ENCODE measurements at places on chromosomes 3 and 15.

GRCh38 chr3:126017362-126017761, 48.4 kb downstream of the ROPN1B start:
- no peak for DNase-seq

DNA sequence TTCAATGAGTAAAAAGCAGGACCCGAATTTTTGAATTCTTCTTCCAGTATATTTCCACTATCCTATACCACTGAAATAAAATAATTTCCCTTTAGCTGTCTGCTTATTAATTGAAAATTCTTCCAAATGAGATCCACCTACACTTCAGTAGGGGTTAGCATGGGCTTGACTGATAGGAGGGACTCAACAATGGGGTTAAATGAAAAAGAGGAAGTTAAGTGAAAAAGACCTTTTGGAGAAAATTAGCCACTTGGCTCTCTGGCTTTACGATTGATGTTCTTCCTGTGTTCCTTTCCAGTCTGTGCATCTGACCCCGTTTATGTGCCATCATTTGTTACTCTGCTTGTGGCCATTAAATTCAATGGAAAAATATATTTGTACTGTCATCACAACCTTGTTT, 54.0 kb upstream of the GCNT3 start:
- no peak for DNase-seq

GRCh38 chr15:74176262-74177214, 3.0 kb downstream of the ISLR start:
- DNase-seq = no peak

DNA sequence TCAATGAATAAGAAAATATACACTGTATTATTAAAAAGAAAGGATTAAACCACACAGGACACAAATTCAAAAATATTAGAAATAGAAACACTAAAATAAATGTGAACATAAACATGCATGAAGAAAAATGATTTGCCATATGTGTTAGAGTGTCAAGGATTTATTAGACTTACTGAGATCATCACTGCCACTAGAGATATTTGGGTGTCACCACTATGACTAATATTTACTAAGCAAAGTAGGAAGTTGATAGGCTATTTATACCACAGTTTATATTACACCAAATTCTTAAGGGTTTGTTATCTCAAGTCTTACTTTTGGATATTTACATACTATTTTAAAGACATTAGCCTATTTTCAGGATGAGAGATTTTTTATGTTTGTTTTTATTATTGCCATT, 575.0 kb upstream of the SGO1 start:
- DNase-seq = no peak

DNA sequence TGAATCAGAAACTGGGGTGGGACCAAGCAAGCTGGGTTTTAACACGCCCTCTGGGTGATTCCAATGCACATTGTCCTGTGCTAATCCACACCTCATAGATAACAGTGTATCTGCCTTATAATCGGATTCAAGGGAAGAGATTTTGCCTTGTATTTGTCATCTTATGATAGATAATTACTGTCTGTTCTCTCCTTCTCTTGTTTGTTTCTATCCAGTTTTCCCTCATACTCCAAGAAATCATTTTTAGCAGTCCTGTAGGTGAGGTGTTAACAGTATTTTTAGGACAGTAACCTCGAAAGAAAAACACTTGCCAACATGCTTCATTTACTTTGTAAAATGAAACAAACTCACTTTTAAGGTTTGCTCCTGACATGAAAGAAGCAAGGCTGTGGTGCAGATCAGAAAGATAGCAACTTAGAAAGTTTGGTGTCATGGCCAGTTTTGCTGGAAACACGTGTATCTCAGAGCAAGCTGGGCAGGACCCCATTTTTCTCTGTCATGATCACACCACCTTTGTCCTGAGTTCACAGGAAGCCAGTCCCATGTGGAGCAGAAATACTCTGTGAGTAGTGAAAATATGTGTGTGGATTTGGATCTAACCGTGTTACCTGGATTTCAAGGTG, 72.6 kb downstream of the TRAK1 start:
- DNase-seq = no peak

DNA sequence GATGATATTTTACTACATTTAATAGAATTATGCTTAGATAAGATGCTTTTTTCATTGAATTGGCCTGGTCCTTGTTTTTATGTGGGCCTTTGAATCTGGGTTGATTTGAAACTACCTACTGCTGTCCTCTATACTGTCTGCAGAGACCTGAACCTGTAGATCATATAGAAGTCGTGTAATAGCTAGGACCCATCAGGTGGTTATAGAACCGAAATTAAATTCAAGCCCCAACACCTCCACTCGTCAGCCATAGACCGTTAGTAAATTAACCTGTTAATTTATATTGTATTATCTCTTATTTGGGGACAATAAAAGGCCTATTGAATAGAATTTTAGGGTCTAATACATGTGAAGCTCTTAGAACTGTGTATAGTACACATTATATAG, 108.4 kb downstream of the MBNL1 start:
- DNase-seq = no peak

GRCh38 chr15:78098131-78098755, 5.9 kb downstream of the SH2D7 start:
- no peak for DNase-seq

- no peak for DNase-seq
Measured at GRCh38 chr15:42279234-42279723, 6.0 kb upstream of the TMEM87A start.

GRCh38 chr3:12612514-12613226, 51.2 kb downstream of the RAF1 start:
- DNase-seq = no peak

DNA sequence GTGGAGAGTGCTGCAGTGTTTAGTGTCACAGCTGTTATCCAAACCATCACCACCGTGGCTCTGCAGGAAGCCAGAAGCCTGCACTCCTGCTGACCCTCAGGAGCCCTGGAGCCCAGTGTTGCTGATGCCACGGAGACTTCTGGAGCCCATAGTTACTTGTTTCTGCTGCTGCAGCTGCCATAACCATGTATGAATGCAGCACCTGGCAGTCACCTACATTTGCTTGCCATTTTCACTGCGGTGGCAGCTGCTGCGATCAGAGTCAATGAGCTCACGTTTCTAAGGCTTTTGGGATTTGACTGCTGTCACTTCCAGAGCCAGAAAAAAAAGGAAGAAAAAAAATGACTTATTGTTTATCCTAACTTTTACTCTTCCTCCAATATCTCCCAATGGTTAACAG, 299.2 kb upstream of the THRB start:
- DNase-seq = no peak

DNA sequence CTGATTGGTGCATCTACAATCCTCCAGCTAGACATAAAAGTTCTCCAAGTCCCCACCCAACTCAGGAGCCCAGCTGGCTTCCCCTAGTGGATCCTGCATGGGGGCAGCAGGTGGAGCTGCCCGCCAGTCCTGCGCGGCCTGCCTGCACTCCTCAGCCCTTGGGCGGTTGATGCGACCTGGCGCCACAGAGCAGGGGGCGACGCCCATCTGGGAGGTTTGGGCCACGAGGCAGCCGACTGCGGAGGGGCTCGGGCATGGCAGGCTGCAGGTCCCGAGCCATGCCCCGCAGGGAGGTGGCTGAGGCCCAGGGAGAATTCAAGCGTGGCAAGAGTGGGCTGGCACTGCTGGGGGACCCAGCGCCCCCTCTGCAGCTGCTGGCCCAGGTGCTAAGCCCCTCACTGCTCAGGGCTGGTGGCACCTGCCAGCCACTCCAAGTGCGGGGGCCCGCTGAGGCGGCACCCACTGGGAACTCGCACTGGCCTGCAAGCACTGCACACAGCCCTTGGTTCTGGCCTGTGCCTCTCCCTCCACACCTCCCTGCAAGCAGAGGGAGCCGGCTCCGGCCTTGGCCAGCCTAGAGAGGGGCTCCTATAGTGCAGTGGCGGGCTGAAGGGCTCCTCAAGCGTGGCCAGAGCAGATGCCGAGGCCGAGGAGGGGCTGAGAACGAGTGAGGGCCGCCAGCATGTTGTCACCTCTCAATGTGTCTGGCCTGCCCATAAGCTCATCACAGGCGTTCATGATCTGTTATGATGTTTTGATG, 30.1 kb downstream of the COL6A6 start:
- DNase-seq = no peak

Data from stimulated activated CD8-positive, alpha-beta memory T cell treated with anti-CD3 and anti-CD28 coated beads, Interleukin-4, amount 100 ng/mL, for 4 hours (primary cell).